CD4-positive, alpha-beta T cell treated with Interleukin-21 for 1 hour (primary cell): ENCODE measurements at places on chromosomes 7 and 10.

GRCh38 chr10:79244841-79245504 is 102.3 kb upstream of the PPIF start:
- peak; percentile 41 for DNase-seq

DNA sequence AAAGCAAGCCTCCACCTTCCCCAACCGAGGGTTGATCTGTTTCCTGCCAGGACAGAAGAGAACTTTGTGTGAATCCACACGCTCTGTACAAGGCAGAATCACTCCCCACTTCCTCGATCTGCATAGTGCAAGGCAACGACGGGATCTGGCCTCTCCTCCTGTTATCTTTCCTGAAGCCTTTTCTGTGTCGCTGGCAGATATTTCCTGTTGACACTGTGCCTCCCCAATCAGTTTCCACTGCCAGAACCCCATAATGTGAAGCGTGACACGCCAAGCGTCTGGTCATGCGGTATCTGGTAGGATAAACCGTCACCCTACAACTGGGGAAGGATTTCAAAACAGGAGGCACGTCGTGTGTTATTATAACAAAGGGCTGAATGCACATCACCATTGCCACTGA is 57.2 kb downstream of the FAM171A1 start:
- DNase-seq, result no peak

GRCh38 chr7:24597014-24597413 is 23.8 kb downstream of the PALS2 start:
- DNase-seq, result no peak

GRCh38 chr7:100490483-100491191 is 6.9 kb downstream of the NYAP1 start:
- DNase-seq, result no peak

GRCh38 chr7:41574377-41574776 is 128.5 kb downstream of the INHBA start:
- no peak for DNase-seq

GRCh38 chr7:35366167-35367155 is 112.6 kb upstream of the TBX20 start:
- DNase-seq, result no peak

- no peak for DNase-seq
These were observed 132.6 kb downstream of the SLC25A13 start for GRCh38 chr7:96189129-96189820.

DNA sequence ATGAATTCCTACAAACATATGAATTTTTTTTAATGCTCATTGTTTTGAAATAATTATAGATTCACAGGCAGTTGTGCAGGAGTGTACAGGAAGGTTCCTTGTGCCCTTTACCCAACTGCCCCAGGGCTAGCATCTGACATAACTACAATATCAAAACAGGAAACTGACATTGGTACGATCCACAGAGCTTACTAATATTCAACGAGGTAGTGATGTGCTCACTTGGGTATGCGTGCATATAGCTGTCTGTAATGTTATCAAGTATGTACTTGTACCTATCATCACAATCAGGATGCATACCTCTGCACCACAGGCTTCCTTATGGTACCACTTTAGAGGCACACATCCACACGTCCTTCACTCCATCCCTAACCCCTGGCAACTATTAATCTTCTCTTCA is 68.3 kb downstream of the BMS1 start:
- DNase-seq, result no peak

DNA sequence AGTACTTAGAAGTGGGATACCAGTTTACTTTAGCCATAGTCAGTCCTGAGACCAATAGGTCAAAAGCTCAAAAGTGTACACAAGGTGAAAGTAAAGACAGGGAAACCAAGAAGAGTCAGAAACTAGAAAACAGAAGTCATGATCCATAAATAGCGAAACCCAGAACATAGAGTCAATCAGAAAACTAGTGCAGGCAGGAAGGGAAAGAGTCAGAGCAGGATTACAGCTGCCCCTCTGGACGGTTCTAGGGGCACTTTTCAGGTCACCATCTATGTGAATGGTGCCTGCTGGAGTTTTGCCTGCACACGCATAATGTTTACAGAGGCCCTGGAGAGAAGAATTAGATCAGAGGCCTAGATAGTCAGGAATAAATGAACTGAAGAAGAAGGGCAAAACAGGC is 22.4 kb upstream of the DMTF1 start:
- DNase-seq, result no peak

DNA sequence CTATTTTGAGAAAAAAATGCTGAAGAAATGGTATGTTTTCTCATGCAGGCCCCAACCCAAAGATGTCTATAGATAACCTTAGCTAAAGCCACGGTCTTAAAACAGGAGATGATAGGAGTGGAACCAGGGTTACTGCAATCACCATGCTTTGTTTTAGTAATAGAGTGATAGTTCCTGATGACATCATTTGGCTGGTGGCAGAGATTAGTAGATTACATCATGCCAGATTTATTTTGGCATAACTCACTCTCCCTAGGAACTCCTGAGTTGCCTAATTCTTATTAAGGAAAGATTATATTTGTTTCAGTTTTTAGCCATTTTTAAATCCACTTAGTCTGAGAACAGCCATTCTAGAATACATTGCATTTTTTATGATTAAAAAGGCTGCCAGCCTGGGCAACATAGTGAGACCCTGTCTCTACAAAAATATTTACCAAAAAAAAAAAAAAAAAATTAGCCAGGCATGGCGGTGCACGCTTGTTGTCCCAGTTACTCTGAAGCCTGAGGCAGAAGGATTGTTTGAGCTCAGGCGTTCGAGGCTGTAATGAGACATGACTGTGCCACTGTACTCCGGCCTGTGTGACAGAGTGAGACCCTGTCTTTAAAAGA is 17.8 kb downstream of the ENO4 start:
- DNase-seq, result no peak

DNA sequence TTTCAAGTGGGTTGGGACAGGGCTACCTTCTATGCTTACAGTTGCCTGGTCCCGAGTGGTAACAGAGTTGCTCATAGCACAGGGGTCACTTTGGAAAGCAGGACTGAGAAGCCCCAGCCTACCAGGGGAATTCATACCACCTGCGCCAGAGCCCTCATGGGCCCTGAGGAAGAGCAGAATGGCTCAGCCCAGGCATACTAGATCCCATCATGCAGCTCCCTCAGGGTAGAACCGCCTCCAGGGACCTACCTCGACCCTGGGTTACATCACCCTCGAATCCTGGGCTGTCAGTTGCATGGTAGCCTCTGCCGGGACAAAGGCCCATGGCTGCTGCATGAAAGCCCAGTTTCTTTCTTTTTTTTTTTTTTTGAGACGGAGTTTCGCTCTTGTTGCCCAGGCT is 2.9 kb downstream of the CUEDC2 start:
- DNase-seq, result no peak

GRCh38 chr10:93220296-93221170 is 146.8 kb downstream of the CYP26A1 start:
- DNase-seq, result no peak

DNA sequence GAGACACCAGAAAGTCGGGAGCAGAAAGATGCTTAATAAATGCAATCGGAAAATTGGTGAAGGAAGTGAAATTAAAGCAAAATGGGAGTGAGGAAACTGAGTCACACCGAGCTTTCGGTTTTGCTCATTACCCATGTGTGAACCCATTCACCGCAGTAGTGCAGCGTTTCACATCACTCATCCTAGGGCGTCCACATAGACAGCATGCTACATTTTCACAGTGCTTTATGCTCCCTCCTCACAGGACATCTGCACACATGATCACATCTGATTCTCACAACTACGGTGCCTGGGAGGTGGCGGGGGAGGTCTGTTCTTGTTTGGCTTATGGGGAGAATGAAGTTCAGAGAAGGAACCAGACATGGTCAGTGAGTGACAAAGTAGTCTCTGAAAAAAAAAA is 36.6 kb upstream of the ATP6V0A4 start:
- no peak for DNase-seq

DNA sequence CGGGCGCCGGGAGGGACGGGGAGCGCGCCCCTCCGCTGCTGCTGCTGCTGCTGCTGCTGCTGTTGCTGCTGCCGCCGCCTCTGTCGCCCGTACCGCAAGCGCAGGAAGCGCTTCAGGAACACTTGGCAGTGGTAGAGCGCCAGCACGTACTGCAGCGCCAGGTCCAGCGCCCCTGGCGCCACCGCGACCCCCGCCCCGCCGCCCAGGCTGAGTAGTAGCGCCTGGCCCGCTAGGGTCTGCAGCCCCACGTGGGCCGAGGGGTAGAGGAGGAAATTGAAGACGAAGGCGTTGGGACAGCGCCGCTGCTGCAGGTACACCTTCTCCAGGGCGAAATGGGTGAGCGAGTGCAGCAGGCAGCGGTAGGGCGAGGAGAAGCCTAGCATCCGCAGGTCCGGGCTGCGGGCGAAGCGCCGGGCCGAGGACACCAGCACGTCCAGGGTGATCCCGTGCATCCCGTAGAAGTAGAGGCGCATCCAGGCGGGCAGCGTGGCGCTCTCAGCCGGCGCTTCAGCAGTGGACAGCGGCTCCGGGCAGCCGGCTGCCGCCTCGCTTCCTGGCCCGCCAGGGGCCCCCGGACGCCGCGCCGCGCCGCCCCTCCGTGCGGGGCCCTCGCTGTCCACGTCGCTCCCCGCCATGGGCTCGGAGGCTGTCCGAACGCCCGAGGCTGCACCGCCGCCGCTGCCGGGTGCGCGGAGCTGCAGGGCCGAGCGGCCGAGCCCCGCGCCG is at the start of gene TMEM229A:
TSS of gene TMEM229A (minus strand) at position 699 of the 726 bp plus-strand sequence. CDS start at position 635, 64 bp downstream.
- DNase-seq, result no peak

GRCh38 chr10:86310702-86311101 is 55.9 kb downstream of the GRID1 start:
- no peak for DNase-seq

- no peak for DNase-seq
These were observed 11.7 kb downstream of the CPA5 start for GRCh38 chr7:130356121-130356875.

DNA sequence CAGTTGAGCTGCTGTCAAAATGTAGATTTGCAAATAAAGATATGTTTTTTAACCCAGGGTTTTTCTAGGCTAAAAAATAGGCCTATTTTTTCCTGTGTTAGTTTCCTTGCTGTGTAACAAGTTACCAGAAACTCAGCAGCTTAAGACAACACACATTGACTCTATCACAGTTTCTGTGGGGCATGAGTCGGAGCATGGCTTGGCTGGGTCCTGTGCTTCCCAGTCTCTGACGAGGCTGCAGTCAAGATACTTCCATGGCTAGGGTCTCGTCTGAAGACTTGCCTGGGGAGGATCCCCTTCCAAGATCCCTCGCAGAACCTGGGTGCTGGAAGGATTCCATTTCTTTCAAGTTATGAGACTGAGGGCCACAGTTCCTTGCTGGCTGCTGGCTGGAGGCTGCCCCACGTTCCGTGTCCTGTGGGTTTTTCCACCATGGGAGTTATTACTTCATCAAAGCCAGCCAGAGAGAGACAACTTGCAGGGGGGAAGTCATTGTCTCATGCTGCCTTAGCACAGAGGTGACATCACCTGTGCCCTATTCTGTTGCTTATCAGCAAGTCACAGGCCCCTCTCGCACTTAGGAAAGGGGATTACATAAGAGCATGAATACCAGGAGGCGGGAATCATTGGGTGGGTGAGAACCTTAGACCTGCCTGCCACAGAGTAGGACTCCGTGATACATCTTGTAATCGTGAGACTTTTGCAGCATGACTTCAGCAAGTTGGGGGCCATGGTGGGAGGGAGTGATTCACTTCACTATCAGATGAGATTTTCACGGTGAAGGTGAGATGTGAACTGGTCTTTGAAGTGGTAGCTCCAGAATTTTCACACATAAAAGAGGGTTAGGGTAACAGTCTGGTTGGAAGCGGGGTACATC is 77.9 kb downstream of the CCNY start:
- no peak for DNase-seq

DNA sequence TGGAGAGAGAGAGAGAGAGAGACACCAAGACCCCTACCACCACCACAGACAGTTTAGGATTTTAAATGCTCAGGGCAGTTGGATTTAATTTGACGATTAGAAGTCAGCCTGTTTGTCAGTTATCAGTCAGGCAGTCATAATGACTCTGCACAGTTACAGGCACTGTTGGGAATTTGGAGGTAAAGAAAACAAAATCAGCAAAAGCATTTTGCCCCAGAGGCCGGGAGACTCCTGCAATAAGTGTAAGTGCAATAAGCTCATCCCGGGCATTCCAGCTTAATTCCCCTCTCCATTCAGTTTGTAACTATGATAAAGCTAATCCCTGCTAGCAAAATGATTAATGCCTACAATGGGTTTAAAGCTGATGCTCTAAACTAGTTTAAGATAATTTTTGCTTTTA is 13.5 kb downstream of the SEMA3C start:
- no peak for DNase-seq
